ENCODE measurements at places on chromosomes 4 and X. TPM values are rescaled to one million over a fixed set of nuclear protein-coding genes. Genes with fewer than 3 reads are reported as not detected.

Gene MAGEC2
- polyA plus RNA-seq: not detected

DNA sequence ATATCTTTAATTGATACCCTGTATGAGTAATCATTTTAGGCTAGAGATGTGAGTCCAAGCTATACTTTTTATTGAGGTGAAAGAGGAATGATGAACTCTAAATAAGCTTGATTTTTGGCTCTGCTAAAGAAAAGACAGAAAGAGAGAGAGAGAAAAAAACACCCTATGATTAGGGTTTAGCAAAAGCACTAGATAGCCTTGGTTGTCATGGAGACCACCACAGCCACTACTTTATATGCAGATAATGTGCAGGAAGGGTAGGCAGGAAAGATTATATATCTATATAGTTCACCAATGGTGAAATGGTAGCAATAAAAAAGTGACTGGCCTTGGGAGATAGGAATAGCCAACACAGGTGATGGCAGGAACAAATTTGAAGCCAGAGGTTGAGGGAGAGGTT is 69.9 kb upstream of the CAMK2D start:
- no peak overlapping the region for H3K27ac ChIP-seq
- DNase-seq: no peak
- H3K27me3 ChIP-seq: no peaks in the 10 kb centered on the region
- H3K4me3 ChIP-seq: no peak overlapping the region
- no peaks in the 10 kb centered on the region for H3K4me1 ChIP-seq

GRCh38 chr4:3290889-3291321 is 1.9 kb upstream of the RGS12 start:
- no peaks in the 10 kb centered on the region for H3K4me1 ChIP-seq
- no peak for DNase-seq
- no peak overlapping the region for H3K4me3 ChIP-seq
- H3K27me3 ChIP-seq: no peaks in the 10 kb centered on the region
- H3K27ac ChIP-seq: no peak overlapping the region

DNA sequence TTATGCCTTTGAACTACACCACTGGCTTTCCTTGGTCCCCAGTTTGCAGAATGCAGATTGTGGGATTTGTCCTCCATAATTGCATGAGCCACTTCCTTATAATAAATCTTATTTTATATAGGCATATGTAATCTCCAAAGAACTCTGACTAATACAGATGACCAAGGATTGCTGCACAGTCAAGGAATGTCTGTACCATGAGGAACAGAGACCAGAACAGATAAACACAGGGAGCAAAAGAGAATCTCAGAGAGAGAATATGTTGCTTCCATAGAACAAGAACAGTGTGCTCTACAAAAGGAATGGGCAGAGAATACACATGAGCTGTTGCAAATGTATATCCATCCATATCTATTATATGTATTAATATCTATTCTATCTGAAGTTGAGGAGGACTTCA is 111.1 kb downstream of the ADRA2C start:
- no peak overlapping the region for H3K27ac ChIP-seq
- H3K36me3 ChIP-seq: no peaks in the 10 kb centered on the region
- no peak overlapping the region for H3K4me3 ChIP-seq
- no peak for DNase-seq
- H3K4me1 ChIP-seq: no peaks in the 10 kb centered on the region
